ENCODE measurements at places on chromosomes 7 and 10. TPM values are rescaled to one million over a fixed set of nuclear protein-coding genes. Genes with fewer than 3 reads are reported as not detected.

PRR15 gene
- polyA plus RNA-seq: 0.27 TPM

BLNK gene
- polyA plus RNA-seq: 0.33 TPM

WNT16 gene
- not detected for polyA plus RNA-seq

KDM7A gene
- polyA plus RNA-seq: 3.0 TPM

RPP30 gene
- polyA plus RNA-seq: 36.3 TPM

CPVL gene
- polyA plus RNA-seq: 118 TPM

CFAP43 gene
- 0.11 TPM for polyA plus RNA-seq

PPP1R17 gene
- polyA plus RNA-seq: not detected

DNA sequence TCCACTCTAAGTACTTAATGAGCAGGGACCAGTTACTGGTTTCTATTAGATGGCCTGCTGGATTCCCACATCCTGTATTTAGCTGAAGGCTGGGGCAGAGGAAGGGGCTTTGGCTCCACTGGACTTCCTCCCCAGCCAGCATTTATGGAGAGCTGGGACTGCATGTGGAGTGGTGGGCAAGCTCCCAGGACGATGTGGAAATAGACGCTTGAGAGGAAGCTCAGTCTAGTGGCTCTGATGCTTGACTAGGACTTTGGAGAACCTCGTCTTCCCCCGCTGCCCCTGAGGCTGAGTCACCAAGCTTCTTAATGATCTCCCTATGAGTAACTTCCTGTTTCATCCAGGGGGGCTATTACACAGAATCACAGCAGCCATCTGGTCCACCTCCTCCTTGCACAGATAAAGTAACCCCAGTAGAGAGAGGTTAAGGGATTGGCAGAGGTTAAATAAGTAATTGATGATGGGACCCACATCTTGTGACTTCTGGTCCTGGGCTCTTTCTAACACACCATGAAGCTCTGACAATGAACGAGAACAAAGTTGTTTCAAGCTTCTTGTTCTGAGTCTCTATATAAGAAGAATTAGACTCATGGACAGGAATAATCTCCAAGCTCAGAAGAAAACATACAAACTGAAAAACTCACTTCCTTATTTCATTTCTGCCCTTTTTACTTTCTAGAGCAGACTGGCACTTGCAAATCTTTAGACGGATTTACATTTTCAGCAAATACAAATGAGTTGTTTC is 126.2 kb downstream of the PRPF18 start:
- DNase-seq: peak; percentile 91

DNA sequence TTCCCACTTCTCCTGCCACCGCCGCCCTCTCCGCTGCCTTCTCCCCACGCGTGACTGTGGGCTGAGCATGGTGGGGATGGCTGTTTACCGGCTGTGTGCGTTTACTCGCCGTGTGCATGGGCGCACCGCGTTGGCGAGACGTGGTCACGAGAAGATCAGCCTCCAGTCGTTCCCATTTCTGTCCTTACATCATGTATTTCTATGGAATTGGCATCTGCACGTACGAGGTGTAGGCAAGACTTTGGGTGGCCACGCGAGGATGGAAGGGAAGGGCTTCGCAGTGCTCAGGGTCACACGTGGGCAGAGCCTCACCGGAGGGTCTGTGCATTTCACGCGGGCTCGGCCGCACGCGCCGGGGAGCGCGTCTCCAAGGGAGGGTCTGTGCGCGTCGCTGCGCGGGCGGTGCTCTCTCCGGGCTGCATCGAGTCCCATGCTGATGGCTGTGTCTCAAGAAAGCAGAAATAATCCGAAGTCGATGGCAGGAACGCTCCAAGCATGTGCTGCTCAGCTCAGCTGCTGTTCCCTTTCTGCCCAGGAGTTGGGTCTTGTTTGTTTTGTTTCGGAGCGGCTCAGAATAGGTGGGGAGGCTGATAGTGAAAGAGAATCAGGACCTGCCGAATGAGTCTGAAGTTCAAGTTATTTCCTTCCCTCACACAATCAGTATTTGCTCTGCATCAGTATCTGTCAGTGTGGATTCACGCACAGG is 973 bp downstream of the CAMK1D start:
- peak; percentile 43 for DNase-seq

DNA sequence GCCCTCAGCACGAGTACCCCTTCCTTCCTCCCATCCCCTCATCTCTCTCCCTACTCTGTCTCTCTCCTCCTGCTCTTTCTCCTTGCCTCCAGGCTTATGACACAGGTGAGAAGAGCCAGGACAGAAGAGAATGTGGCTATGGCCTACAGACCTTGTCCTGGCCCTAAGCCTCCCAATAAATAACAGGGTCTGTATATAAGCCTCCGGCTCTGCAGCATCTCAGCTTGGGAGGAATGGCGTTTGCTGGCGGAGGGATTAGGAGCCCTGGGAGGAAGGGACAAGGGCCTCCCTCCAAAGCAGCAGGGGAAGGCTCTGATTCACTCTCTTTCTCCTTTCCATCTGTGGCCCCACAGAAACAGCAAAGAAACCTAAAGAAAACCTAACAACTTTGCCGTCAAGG is 45.8 kb downstream of the COL13A1 start:
- DNase-seq: no peak

- DNase-seq: no peak
Observed at GRCh38 chr7:43044511-43044910, 67.9 kb upstream of the HECW1 start.

GRCh38 chr7:124027236-124027635 is 5.6 kb downstream of the TMEM229A start:
- no peak for DNase-seq

- DNase-seq: no peak
Observed at GRCh38 chr7:93374345-93374940, 142.3 kb downstream of the VPS50 start.

DNA sequence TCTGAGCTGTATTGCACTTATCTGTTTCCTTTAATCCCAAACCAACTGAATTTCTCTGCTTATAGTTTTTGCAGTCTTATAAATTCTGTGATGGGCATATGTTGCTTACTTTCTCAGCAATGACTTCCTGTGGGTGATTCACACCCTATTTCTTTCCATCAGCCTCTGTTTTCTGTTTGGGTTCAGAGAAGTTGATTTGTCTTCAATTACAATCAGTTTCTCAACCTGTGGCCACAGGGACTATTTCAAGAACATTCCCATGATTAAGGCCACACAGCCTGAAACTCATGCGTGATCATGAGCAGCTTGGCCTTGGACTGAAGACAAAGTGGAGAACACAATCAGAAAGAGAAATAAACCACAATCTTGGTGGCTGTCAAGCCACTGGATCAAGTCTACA is 1174.6 kb upstream of the C7orf33 start:
- DNase-seq: no peak

DNA sequence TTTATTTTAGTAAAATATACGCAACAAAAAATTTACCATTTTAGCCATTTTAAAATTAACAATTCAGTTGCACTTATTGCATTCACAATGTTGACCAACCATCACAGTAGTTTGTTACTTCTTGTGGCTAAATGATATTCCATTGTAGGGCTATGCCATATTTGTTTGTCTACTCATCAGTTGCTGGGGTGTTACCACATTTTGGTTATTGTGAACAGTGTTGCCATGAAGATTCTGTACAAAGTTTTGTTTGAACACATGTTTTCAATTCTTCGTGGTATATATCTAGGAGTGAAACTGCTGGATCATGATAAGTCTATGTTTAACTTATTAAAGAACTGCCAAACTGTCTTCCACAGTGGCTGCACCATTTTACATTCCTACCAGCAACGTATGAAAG is 46.3 kb upstream of the ZNF365 start:
- DNase-seq: no peak

DNA sequence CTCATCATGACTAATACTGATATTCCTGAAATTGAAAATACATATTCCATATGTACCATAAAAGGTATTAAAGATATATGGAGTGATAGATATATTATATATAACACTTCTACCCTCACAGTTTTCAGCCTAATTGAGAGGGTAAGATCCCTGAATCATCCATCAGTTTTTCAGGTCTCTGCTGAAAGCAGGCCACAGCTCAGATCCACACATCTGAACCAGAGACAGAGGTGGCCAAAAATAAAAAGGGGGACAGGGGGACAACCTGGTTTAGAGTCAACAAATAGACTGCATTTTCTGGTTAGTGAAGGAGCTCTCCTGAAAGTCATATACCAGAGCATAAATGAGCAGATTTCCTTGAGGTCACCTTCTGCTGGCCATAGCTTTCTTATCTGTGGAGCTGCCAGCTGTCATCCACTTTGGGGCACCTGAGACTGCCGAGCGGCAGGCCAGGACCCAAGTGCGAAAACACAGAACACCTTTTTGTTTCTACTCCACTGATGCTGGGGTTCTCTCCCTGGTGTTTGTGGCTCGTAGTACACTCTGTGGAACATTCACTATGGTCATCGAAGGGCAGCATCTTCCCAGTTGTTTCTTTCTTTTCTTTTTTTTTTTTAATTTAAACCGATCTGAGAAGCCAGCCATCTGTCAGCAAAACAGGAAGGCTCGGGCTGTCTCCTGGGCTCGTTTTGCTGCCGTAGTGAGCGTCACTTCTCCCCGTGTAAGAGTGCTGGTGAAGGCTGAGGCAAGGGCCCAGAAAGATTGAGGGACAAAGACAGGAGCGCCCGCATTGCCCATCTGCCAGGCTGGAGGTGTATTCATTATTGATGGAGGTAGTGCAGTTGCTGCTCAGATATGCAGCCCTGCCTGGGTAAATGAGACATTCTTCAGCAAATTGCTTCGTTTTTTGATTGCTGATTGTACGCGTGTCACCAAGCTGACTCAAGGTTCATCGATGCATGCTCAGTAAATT is 13.5 kb downstream of the IKZF1 start:
- no peak for DNase-seq

DNA sequence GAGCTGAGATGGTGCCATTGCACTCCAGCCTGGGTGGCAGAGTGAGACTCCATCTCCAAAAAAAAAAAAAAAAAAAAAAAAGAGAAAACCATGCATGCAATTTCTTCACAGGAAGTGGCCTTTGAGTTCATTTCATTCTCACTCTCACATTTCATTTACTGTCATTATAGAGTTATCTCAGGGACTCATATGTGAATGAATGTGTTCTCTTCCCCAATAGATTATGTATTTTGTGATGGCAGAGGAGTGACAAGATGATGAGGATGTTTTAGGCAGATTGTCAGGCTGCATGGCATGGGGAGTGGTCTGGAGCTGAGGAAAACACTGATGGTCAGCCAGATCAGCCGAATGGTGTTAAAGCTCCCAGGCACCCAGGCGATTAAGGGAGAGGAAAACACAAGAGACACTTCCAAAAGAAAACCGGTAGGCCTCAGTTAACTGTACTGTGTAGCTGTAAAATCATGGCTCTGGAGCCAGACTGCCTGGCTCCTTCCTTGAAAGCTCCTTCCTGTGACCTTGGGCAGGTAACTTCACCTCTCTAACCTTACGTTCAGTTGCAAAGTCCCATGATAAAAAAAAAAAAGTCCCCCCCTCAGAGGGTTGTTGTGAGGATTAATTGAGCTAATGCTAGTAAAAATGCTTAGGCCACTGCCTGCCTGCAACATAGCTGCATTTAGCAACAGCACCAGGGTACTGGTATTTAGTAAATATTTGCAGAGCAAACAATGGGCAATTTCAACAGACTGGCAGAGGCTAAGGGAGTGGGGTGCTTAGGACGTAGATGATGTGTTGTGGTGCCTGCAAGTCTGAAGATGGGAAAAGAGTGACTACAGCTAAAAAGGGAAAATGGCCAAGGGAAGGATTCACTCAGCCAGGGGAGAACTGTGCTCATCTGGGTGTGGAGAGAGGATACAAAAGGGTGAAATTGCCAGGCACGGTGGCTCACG is 6.9 kb downstream of the FRAT2 start:
- no peak for DNase-seq

GRCh38 chr10:131546086-131546810 is 234.7 kb upstream of the TCERG1L start:
- DNase-seq: no peak

GRCh38 chr10:93383562-93383981 is 98.6 kb downstream of the MYOF start:
- no peak for DNase-seq

- no peak for DNase-seq
Observed at GRCh38 chr10:92142949-92143348, 147.9 kb downstream of the CPEB3 start.

DNA sequence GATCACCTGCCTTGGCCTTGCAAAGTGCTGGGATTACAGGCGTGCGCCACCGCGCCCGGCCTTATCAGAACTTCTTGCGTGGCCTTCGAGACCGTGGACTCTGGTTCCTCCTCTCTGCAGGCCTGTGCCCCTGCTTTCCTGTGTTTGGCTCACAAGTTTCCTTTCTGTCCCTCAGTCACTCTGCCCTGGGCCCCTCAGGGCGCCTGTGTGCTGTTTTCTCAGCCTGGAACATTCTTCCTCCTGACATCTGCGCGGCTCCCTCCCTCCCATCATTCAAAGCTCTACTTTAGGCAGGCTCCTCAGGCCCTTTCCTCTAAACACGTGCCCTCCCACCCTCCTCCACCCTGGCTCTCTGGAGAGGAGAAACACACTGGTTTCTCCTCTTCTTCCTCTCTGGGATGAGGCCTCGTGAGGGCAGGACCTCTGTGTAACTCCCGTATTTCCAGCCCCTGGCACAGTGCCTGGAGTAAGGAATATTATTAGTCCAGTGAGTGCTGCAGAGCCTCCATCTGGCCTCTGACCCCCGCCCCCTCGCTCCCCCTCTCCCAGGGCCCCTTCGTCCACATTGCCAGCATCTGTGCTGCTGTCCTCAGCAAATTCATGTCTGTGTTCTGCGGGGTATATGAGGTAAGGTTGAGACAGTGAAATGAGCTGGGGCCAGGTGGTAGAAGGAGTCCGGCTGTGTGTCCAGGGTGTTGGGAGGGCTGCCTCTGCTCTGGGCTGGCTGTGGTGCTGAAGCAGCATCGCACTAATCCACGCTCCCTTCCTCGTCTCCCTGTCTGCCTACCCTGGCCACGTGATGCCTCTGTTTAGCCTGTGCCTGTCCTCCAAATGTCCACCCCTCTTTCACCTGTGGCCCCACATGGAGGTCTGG is 7.1 kb downstream of the CLCN1 start:
- peak; percentile 74 for DNase-seq

GRCh38 chr7:93205046-93205445 is 21.2 kb downstream of the HEPACAM2 start:
- DNase-seq: no peak

DNA sequence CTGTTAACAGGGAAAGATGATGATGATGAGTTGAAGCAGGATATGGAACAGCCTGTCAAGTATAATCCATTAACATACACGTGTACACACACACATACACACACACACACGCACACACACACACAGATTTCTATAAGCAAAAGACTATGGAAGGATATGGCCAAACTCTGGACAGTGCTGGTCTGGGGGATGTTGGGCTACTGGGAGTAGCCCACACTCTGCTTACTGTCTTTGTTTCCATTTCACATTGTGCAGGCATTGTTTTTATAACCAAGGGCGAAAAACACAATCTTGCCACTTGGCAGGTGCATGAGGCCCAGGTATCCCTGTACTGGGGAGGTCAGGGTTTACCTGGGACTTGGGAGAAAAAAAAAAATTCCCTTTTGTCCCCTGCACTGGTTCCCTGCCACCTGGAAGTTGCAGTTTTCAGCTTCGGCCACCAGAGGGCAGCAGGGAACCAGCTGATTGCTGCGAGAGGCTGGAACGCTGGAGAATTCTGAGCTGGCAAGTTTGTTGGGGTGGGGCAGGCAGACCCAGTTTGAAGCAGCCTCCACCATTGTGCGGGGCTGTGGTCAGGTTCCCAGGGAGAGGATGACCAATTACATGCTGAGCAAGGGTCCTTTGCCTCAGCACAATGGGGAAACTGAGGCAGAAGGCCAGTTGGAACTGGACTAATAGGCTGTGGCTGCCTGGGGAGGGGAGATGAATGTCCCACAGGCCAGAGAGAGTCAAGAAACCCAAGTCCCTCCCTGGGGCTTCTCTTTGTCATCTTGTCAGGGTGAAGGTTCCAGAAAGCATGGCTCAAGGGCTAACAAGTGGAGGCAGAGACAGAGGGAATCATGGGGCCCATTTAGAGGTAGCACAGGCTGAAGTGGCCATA is 27.3 kb downstream of the PPIF start:
- peak; percentile 89 for DNase-seq

All from heart left ventricle (tissue), 16 donors.